GM10248 (cell line): ENCODE measurements at places on chromosomes 1 and 21.

- no peak for DNase-seq
Observed at GRCh38 chr1:175317309-175317708, 124.7 kb upstream of the KIAA0040 start.

- no peak for DNase-seq
Observed at GRCh38 chr1:62977366-62977765, 193.4 kb downstream of the ATG4C start.

- DNase-seq = no peak
Observed at GRCh38 chr1:241902391-241903065, 54.5 kb downstream of the EXO1 start.

- no peak for DNase-seq
Observed at GRCh38 chr1:50517488-50517887, 94.2 kb upstream of the DMRTA2 start.

- peak; percentile 64 for DNase-seq
Observed at GRCh38 chr1:178093951-178094738, at the start of gene RASAL2. RASAL2 (plus strand) TSS chr1:178094104; CDS start chr1:178094493, 389 bp downstream.
